H1 (cell line): ENCODE measurements at places on chromosomes 1 and 21. TPM values are rescaled to one million over a fixed set of nuclear protein-coding genes. Genes with fewer than 3 reads are reported as not detected.

Gene PTPRC
- 0.05 TPM in 1 of 2 replicates, not detected in the other for polyA plus RNA-seq

Gene WRAP73
- polyA plus RNA-seq = 50.7 and 66.4 TPM in 2 replicates

Gene HCN3
- polyA plus RNA-seq = 7.3 and 8.8 TPM in 2 replicates

Gene TDRD5
- 0.22 and 0.53 TPM in 2 replicates for polyA plus RNA-seq

Gene DISC1
- 0.97 and 1.1 TPM in 2 replicates for polyA plus RNA-seq

Gene C4BPB
- polyA plus RNA-seq = not detected in 2 replicates

Gene CYP4B1
- polyA plus RNA-seq = 0.08 and 0.23 TPM in 2 replicates

Gene OR2AK2
- not detected in 2 replicates for polyA plus RNA-seq

Gene ARHGEF2
- 42.7 and 55.0 TPM in 2 replicates for polyA plus RNA-seq

Gene HCRTR1
- 0.39 and 0.61 TPM in 2 replicates for polyA plus RNA-seq

Gene FMO5
- polyA plus RNA-seq = 0.16 and 0.27 TPM in 2 replicates

Gene PLA2G2F
- polyA plus RNA-seq = not detected in 2 replicates

Gene ATP1A4
- polyA plus RNA-seq = 0.48 and 0.80 TPM in 2 replicates

Gene SIPA1L2
- 7.7 and 11.5 TPM in 2 replicates for polyA plus RNA-seq

Gene TMOD4
- polyA plus RNA-seq = 0.42 and 0.63 TPM in 2 replicates

Gene RGSL1
- polyA plus RNA-seq = not detected in 2 replicates

Gene HFM1
- polyA plus RNA-seq = 0.14 and 0.23 TPM in 2 replicates

Gene GJC2
- 0.17 and 0.28 TPM in 2 replicates for polyA plus RNA-seq

Gene CYP4A11
- polyA plus RNA-seq = 0.08 TPM in 1 of 2 replicates, not detected in the other

Gene SERINC2
- 60.0 and 97.0 TPM in 2 replicates for polyA plus RNA-seq

- DNase-seq = no peak
Observed at GRCh38 chr1:99849413-99849743, 783 bp upstream of the AGL start.

- DNase-seq = no peak
Observed at GRCh38 chr1:225711236-225711937, 58.5 kb upstream of the ENAH start.

DNA sequence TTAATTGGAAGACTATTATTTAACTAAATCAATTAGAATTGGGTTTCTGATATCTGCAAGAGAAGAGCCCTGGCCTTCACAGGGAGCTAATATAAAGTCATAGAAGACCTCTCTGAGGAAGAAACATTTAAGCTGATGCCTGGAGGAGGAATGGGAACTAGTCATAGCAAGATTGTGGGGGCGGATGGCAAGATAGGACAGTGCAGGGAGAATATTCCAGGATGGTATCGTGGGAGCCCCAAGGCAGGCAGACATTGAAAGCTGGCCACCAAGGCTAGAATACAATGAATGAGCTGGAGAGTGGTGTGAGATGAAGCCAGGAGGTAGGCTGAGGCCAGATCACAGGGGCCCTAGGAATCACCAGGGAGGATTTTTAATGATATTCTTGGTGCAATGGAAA is 20.8 kb upstream of the MYSM1 start:
- DNase-seq = no peak

GRCh38 chr21:41824466-41825207 is 54.5 kb downstream of the PRDM15 start:
- DNase-seq = no peak

- DNase-seq = no peak
Observed at GRCh38 chr1:162882248-162882674, 21.3 kb upstream of the CCDC190 start.

GRCh38 chr1:156062189-156062588 is 1.2 kb downstream of the RAB25 start:
- no peak for DNase-seq

GRCh38 chr1:224539971-224540370 is 76.1 kb upstream of the CNIH3 start:
- DNase-seq = no peak

DNA sequence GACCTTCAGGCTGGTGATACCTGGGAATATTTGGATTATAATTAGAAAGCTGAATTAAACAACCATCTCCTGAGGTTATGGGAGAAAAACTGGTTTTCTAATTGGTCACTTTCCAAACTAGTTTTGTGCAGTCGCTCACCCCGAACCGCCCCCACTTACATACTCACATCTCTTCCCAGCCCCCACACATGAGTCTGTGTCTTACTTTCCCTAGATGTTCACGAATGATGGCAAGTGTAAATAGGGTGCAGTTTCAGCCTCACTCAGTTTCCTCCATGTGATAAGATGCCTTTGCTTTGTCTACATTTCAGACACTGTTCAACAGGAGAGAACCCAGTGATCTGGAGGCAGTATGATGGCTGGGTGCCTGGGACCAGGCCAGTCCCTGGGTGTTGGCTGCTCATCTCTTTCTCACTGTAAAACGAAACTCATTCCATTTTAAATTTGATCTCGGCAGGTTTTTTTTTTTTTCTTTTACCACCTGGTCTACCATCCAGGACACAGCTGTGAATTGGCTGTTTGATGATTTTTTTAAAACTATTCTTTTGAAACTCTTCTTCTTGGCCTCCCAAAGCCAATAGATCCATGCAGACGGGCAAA is 164.3 kb upstream of the RAB4A start:
- DNase-seq = no peak

DNA sequence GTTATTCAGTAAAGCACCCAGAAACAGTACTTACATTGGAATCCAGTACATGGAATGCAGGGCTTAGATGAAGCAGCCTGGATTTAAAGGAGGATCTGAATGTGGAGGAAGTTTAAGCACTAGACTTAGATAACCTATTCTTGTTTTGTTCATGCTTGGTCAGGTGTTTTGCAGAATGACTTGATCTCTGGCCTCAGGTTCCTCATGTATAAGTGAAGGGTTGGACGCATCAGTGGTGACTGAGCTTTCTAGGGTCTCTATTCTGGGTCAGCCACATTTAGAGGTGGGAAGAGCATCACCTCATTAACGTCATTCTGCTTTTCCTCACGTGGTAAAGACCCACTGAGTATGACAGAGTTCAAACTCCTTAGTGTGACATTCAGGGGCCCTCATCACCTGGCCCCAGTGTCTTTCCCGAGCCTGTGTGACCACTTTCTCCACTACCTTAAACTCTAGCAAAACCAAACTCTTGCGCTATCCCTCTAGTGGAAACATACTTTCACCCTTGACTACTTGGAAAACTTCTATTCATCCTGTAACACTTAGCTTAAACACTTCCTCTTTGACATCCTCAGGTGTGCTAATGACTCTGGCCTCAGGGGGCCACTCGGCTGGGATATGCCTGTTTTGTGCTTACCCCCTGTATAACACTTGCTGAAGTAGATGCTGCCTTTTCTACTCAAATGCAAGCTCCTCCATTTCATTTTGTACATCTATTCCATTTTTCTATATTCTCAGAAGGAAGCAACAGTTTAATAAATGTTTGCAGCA is 871 bp upstream of the ERICH3 start:
- peak; percentile 23 for DNase-seq

- no peak for DNase-seq
Observed at GRCh38 chr1:53869454-53870117, 20.0 kb downstream of the YIPF1 start.

DNA sequence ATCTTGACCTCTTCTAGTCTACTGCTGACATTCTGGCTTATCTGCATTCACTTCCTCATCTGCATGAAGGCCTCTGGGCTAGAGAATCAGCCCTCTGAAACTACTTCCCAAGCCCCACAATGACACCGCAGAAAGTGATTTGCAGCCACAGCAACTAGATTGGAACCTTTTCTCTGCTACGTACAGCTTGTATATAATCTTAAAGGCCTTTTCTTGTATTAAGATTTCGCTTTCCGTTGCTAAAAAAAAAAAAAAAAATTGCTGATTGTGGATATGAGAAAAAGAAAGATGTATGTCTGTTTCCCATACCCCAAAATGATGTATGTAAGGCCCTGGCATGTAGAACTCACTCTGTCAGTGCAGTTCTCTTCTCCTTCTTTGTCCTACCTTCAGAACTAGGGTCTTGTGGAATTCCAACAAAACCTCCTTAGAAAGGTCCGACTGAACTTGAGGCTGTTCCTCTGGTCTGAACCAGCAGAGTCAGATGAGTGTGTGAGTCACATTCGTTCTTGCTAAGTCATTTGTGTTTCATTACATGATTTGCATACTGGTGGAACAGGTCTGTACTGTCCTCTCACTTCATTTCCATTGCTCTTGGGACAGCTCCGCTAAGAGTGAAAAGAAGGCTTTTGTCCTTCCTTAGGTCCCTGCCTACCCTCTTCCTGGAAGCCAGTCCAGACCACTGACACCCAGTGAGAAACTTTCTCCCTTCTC is 62.7 kb downstream of the PLPP3 start:
- DNase-seq = no peak

- DNase-seq = no peak
Observed at GRCh38 chr21:31182231-31183140, 144.2 kb upstream of the KRTAP19-8 start.

DNA sequence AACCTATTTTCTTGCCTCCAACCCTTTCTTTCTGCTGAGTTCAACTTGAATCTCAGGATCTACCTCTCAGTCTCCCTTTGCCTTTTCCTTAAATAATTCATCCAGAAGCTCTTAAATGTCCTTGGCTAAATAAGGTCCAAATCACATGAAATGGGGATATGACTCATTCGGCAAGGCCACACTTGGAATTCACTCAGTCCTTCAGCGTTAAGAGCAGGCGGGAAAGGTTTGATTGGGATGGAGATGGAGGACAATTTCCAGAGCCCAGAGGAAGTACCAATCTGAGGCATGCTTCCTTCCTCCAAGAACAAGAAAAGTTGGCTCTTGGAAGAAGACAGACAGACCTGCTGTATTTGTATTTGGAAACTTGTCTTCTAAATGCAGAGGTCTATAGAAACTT is 128.5 kb downstream of the PROX1 start:
- DNase-seq = no peak

GRCh38 chr1:153141377-153141776 is 9.3 kb downstream of the SPRR2G start:
- DNase-seq = no peak

GRCh38 chr21:21813289-21813688 is 815.1 kb downstream of the NCAM2 start:
- DNase-seq = no peak

- DNase-seq = no peak
Observed at GRCh38 chr1:94753171-94753972, 66.8 kb upstream of the SLC44A3 start.

GRCh38 chr1:210476730-210477129 is 148.0 kb downstream of the HHAT start:
- no peak for DNase-seq

DNA sequence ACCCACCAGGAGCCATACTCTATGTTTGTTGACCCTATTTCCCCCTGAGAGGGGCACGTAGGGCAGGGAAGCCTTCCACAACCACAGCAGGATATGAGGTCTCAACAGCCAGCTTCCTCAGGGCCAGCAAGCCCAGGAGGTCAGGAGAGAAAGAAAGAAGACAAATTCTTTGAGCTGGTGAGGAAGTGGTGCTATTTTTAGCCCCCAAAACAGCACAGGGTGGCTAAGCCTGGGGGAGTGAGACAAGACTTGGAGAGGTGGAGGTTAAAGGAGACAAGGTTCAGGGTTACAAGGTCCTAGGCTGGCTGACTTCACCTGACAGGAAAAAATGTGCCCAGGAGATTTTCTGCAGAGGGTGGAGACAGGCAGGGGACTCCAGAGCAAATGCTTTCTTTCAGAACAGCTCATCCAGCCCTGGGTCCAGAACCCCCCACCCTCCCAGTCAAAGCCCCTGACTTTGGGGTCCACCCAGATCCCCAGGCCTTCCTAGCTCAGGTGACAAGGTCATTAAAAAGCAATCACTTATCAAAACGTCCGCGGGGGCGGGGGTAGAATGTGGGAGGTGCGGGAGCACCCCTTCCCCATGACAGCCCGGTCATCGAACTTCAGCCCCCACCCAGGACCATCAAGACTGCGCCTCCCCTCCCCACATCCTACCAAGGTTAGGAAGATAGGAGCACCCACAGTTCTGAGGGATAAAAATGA is 1.3 kb downstream of the SV2A start:
- no peak for DNase-seq

- no peak for DNase-seq
Observed at GRCh38 chr21:37849506-37850102, 66.7 kb downstream of the KCNJ6 start.

DNA sequence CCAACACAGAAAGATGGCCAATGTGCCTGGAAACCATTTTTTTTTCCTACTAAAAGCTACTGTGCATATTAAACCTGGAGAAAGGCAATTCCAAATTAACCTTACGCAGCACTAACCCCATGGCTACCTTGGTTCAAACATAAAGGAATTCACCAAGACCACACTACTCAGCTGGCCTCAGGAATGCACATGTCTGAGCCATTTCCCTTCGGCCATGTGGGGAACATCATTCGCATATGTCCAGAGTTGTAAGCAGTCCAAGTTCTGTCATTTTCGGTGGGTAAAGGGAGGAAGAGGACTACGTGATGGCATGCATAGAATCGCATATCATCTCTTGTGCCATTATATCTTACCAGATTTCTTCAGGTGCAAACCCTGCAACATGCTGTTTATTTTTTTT is 175.4 kb downstream of the NTMT2 start:
- DNase-seq = no peak

GRCh38 chr1:109253803-109254620 is 4.7 kb downstream of the CELSR2 start:
- no peak for DNase-seq

DNA sequence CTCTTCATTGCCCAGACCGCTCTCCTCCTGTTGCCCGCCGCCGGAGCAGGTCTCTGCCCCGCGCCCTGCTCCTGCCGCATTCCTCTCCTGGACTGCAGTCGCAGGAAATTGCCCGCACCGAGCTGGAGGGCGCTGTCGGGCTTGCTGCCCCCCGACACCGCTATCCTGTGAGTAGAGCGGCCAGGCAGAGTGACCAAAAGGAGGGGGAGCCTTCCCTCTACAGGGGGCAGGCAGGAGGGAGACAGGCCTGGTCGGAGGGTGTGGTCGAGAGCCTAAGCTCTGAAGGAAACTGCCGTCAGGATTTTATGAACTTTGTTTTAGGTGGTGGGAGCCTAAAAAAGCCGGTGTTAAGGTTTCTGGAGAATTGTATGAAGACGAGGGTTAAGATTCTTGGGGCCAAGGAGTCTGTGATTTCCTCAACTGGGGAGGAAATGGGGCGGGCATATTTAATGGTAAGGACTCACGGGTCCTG is 517 bp downstream of the LRIG2 start:
- peak; percentile 23 for DNase-seq

- DNase-seq = no peak
Observed at GRCh38 chr1:10943991-10944730, 68.3 kb upstream of the TARDBP start.

DNA sequence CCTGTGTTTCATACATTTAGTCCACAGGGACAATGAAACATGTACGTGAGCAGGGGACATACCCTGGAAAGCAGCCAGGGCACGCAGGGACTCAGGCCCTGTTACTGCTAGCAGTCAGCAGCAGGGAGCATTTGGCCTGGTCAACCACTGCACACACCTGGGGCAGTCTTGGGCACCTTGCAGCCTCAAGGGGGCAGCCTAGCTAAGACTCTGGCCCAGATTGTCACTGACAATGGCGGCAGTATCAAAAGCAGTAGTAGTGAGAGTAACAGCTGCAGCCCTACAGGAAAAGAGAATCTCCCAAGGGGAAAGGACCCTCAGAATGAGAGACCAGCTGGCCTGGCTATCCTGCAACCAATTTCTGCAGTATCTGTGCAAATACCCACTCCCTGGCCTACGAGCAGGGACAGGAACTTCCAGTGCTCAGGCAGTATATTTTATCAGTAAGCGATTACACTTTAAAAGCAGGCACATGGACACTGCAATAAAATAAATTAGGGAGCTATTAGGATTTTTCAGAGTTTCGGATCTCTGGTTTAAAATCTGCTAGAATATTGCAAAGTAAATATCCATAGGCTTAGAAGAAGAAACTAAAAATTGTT is 475.6 kb downstream of the LTN1 start:
- DNase-seq = peak; percentile 85

- no peak for DNase-seq
Observed at GRCh38 chr1:56396581-56396980, 182.8 kb downstream of the PLPP3 start.

- DNase-seq = no peak
Observed at GRCh38 chr1:43435146-43436145, 18.3 kb downstream of the HYI start.

GRCh38 chr1:32001863-32002262 is 11.8 kb upstream of the KHDRBS1 start:
- no peak for DNase-seq
